ENCODE measurements at places on chromosomes 1 and 21. TPM values are rescaled to one million over a fixed set of nuclear protein-coding genes. Genes with fewer than 3 reads are reported as not detected.

The TSPEAR gene
- total RNA-seq: not detected

The NECAP2 gene
- total RNA-seq: 41.8 TPM

The TFF2 gene
- not detected for total RNA-seq

The MASP2 gene
- 118 TPM for total RNA-seq

Data from liver (tissue), 10 donors.